ENCODE measurements at places on chromosomes 12 and 14.

- DNase-seq, result no peak
These were observed 56.3 kb downstream of the SETD3 start for GRCh38 chr14:99424306-99424877.

GRCh38 chr12:69500631-69501030 is 30.4 kb downstream of the FRS2 start:
- DNase-seq, result no peak

GRCh38 chr14:24369463-24369862 is 1.5 kb downstream of the NFATC4 start:
- no peak for DNase-seq

DNA sequence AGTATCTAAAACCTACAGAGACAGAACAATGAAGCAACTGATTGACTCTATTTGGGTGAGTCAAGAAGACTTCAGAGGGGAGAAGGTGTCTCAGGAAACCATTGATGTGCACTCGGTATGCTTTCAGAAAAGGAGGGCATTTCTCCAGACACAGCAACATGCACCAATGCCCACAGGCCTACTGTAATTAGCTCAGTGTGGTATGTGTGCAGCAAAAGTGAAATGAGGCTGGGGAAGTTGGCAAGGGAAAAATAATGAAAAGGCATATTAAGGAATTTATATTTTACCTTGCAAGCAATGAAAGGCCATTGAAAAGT is 158.4 kb upstream of the GRIP1 start:
- no peak for DNase-seq

GRCh38 chr12:131806674-131807073 is 21.5 kb upstream of the MMP17 start:
- DNase-seq, result no peak

- DNase-seq, result no peak
These were observed 159.9 kb upstream of the TMTC1 start for GRCh38 chr12:29943683-29944082.

DNA sequence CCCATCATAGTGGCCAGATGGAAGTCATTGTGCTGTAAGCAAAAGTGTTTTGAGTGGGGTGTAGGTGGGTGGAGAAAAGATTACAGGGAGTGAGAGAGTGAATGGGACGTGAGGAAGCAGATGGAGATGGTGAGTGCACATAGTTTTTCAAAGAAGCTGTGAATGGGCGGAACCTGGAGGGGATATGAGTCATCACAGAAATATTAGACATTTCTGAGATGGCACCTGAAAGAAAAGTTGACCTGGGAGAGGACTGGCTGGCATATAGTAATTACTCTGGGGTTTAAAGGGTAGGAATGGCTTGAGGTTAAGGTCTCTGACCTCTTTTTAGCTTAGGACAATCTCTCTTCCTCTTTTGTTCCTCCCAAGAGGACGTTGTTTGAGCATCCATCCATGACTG is 50.5 kb downstream of the ANO4 start:
- no peak for DNase-seq

- DNase-seq, result no peak
These were observed 53.9 kb upstream of the PWP1 start for GRCh38 chr12:107631715-107632114.
